Sigmoid colon (tissue), 7 donors: ENCODE measurements at places on chromosomes 2 and 18. TPM values are rescaled to one million over a fixed set of nuclear protein-coding genes. Genes with fewer than 3 reads are reported as not detected.

GRCh38 chr18:45680066-45680690 is 43.8 kb upstream of the SLC14A1 start:
- DNase-seq = no peak

The SLC23A3 gene
- polyA plus RNA-seq = 1.6 TPM

GRCh38 chr18:28267878-28268625 is 91.1 kb upstream of the CDH2 start:
- DNase-seq = no peak

GRCh38 chr2:231887756-231888155 is 38.4 kb downstream of the NPPC start:
- DNase-seq = no peak

DNA sequence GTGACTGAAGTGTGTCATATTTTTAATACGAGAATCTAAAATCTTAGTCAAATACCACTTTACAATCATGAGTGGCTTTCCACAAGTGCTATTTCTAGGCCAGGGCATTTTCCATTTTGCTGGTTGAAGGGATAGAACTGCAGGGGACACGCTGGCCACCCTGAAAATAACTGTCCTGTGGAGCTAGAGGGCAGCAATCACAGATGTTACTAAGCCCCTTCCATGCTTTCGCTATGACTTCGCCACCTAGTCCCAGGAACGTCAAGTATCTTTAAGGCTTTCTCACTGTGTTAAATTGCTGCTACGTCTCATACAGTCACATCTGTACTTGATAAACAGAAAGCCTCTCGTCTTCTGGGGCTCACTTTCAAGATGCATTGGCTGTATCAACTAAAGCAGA is 171.8 kb downstream of the CDH2 start:
- DNase-seq = no peak

The TBC1D8 gene
- 3.0 TPM for polyA plus RNA-seq

DNA sequence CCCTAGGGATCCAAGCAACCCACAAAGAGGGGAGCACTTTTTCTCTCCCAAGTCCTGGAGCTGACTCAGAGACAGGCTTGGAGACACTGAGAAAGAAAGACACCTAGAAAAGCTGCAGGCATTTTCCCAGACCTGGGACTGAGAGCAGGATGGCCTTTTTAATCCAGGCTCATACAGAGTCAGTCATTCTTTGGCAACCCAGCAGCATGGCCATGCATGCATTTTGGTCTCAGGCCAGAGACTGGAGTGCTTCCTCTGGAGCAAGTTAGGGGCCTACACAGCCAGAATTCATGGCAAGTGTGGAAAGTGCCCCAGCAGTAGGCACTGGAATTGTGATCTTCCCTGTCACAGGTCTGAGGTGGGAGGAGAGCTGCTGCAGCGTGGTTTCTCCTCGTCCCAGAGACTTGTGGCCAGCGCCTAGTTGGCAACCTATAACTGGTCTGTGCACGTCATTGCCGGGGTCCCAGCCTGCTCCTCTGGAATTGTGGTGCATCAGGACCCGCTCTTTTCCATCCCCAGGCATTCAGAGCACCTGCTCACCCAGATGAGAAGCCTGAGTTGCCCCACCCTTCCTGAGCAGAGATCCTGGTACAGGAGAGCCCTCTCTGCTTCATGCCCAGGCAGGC is 231.9 kb upstream of the RAB6C start:
- DNase-seq = no peak

The VAMP8 gene
- polyA plus RNA-seq = 696 TPM

The LIMS3 gene
- polyA plus RNA-seq = 1.4 TPM
